Cortex of kidney (tissue), 1 donor: ENCODE measurements at places on chromosomes 2 and 18.

GRCh38 chr2:230658877-230659652 is 53.6 kb upstream of the CAB39 start:
- no peak for DNase-seq

DNA sequence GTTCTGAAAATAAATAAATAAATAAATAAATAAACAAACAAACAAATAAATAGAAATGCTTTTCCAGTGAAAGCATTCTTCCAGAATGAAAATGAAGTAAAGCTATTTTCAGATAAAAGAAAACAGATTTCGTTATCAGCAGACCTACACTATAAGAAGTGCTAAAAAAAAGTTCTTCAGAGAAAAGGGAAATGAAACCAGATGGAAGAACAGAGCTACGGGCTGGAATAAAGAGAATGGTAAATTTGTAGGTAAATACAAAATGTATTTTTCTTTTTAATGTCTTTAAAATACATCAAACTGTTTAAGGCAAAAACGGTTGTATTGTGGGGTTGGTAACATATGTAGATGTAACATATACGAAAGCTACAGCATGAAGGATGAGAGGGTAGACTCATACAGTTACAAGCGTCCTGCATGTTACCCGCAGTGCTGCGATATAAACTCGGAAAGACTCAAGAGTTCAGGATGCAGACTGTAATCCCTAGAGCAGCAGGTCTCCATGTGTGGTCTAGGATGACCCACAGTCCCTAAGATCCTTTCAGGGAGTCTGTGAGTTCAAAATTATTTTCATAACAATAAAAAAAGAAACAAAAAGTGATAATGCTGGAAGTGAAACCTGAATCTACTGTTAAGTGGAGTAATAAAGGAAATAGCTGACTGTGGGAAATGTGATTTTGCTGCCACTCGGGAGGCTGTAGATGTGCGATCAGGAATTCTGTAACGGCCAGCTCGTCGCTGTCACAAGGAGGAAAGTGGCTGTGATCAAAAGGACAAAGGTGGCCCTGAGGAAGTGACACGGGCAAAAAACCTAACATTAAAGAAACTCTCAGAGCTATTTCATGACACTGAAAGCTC is 5.3 kb upstream of the RAB12 start:
- DNase-seq, result no peak

GRCh38 chr2:140173790-140174189 is 1393.6 kb upstream of the NXPH2 start:
- DNase-seq, result no peak

DNA sequence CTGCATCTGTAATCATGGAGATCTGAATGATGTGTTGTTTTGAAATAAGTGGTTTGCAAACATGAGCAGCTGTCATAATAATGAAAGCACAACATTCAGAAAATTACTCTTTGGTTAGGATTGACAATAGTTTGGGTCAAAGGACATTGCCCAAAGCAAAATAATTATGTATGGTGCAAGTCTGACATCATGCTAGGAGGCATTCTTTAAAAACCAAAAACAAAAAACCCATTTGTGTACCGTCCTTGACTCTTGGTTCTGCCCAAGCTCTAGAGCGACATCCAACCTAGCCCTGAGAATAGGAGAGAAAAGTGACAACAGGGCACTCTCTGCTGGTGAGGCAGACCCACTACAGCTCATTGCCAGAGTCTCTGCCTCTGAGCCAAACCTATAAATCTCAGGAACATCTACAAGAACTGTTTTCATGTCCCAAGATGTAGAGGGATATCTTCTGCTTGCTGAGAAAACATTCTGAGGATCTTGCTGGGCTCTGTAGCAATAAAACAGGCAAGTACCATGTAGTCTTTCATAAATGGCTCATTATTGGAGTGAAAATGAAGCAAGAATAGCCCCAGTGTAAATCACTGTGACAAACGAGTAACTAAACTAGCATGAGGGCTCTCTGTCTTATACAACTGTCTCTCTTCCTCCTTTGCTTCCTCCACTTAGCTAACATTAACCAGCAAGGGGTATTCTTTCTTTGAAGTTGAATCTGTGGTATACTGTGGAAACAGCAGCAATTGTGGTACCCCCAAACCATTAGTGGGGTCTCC is 266.8 kb upstream of the CXCR4 start:
- DNase-seq, result no peak

DNA sequence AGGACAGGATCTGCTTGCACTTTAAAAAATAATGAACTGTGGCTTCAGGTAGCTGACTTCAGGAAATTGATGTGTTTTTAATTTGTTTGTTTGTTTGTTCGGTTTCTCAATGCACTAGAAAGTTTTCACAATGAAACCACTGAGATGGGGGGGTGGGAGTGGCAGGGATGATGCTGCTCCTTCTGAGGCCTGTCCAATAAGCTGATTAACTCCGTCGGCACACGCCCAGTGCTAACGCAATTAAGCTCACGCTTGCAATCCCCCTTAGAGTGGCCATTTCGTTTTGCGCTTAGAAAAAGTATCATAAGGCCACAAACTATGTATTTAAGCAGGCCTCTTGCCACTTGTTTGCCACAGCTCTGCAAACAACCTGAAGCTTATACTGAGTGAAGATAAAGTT is 12.5 kb upstream of the GPR39 start:
- no peak for DNase-seq

DNA sequence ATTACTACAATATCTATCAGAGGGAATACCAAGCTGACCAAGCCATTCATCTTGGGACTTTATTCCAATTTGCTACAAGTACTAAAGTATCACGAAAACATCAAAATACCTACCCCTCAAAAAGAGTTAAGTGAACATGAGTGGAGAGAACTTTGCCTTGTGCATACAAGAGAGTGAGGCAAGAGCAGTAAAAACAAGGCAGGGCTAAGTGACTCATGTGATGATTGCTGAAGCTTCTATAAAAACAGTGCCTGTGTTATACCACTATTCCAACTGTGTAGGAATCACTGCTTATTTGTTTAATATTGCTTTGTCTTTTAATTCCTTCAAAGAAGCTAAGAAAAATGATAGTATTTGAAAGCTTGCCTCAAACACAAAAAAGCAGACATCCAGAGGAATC is 61.2 kb downstream of the FARSB start:
- no peak for DNase-seq

DNA sequence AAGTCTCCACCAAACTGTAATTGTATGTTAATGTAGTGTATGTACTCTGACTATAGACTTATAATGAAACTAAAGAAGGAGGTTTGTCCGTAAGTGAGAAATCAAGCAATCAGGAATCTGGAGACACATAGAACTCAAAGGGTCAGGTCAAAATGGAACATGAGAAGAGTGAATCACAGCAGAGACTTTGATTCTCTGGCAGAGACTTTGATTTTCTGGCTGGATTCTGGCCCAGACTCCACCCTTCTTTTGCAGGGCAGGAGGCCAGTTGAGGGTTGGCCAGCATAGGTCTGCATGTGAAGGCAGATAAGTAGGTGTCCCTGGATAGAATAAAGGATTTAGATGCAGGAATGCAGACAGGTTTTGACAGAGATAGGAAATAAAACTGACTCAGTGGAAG is 11.0 kb upstream of the NCKAP5 start:
- DNase-seq, result no peak

DNA sequence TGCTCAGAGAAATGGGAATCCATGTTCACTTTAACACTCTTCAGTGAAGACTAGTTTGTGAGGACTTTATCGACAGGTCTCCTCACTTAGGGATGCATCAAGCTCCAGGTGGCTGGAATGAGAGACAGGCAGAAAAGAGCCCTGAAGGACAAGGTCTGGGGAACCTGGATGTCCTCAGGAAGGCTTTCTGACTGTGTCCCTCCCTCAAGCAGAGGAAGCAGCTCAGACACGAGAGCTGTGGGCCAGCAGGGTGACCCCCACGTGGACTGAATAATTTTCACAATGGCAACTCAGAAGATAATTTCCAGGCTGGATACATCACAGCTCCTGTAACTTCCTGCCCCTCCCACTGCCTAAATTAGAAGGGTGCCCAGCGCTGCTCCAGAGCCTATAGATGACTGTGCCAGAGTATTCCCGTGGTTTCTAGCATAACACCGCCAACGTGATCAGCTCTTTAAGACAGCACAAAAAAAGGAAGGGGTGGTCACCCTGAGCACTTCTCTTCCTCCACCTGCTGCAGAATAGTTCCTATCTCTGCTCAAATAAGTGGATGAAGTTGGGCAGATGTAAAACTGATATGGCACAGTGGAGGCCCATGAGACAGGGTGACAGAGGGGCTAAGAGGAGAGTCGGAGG is 25.7 kb upstream of the NCK2 start:
- no peak for DNase-seq

DNA sequence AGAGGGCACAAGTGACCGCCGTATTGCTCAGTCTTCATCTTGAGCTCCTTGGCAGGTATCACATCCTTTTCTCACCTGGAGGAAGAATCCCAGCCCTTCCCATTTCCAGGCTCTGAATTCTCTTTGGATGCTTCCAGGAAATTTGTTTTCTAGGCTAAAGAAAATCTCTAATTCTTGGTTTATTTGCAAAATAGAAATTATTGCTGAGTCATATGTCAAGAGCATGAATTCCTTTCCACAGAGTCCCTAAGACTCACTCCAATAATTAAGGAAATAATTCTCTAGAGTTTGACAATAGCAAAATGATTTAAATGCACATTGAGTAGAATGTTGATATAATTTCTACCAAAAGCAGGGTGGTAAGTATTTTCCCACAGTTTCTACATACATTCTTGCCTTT is 16.3 kb upstream of the CCDC68 start:
- no peak for DNase-seq

DNA sequence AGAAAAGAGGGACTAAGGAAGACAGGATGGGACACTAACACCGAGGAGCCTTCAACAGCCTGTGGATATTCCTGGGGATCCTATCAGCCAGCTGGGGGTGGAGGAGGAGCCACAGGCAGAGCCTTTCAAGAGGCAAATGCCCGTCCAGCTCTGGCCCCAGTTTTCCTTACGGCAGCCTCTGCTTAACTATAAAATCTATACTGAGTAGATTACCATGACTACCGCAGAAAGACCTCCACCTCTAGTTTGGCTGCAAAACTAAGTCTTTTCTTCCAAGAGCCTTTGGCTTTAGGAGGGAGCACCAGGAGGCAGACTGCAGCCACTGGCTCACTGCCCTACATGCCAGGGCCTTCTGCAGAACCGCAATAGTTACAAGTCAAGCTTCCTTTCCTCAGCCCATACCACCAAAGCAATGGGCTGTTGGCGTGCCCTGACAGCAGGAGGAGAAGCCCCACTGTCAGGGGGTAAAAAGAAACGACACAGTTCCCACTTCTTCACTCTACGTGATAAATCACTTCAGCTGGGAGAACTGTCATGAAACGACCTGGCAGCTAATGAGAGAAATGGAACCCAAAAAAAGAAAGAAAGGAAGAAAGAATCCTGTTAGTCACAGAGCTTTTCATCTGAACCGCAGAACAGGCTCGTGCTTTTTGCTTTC is 25.1 kb upstream of the CREB1 start:
- DNase-seq, result no peak

GRCh38 chr2:24026233-24026632 is 16.3 kb downstream of the MFSD2B start:
- no peak for DNase-seq

- DNase-seq, result no peak
Measured at GRCh38 chr2:185215497-185215896, 523.1 kb upstream of the FSIP2 start.

DNA sequence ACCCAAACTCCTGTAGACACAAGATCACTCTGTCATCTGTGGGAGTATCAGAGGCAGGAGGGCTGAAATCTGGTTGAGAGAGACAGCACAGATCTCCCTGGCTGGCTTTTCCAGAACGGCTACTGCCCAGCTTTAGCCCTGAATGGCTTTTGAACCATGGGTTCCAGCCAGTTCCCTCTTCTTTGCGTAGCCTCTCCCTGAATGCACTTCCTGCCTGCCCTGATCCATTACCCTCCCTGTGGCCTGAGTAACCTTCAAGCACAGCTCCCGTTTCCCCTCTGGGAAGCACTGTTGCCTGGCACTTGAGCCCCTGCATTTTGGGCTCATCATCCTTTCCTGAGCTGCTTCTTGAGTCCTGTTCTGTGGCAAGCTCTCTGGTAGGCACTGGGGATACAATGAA is 68.8 kb downstream of the ASAP2 start:
- DNase-seq, result no peak

- no peak for DNase-seq
Measured at GRCh38 chr18:78913395-78913794, 66.2 kb upstream of the SALL3 start.

- DNase-seq, result no peak
Measured at GRCh38 chr2:88753833-88754584, 62.5 kb downstream of the RPIA start.

GRCh38 chr2:119206201-119206600 is 17.4 kb upstream of the STEAP3 start:
- no peak for DNase-seq

GRCh38 chr2:142131010-142131669 is at the start of gene LRP1B:
Gene LRP1B (minus strand): TSS chr2:142131016. CDS start chr2:142130729, 287 bp downstream.
- DNase-seq, result no peak

GRCh38 chr2:73839653-73840411 is 11.1 kb downstream of the STAMBP start:
- no peak for DNase-seq

- no peak for DNase-seq
Measured at GRCh38 chr2:53802617-53803151, 15.8 kb downstream of the ERLEC1 start.

GRCh38 chr2:105486762-105487141 is 87.9 kb upstream of the FHL2 start:
- DNase-seq, result no peak

- DNase-seq, result no peak
Measured at GRCh38 chr2:64631771-64632170, 21.9 kb downstream of the SERTAD2 start.

- no peak for DNase-seq
Measured at GRCh38 chr2:10830203-10830602, 17.6 kb upstream of the PDIA6 start.

DNA sequence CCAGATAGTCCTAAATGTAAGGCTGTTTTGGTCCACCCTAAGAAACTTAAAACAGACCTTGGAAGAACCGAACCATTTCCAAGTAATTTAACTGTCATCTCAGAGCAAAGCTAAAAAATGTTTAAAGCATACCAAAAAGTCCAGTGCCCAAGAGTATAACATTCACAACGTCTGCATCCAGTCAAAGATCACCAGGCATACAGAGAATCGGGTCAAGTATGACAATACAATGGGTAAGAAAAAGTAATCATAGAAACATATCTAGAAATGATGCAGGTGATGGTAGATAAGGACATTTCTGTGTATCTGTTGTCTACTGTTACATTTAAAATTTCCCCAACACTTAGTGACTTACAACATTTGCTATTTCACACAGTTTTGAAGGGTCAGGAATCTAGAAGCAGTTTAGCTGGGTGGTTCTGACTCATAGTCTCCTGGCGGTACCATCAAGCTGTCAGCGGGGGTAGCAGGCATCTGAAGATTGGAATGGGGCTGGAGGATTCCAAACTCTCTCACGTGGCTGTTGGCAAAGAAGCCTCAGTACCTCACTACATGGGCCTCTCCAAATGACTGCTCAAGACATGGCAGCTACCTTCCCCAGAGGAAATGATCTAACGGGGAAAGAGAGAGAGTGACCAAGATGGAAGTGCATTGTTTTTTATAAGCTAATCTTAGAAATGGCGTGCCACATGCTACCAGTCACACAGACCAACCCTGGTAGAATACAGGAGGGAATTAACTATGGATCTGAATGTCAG is 36.6 kb upstream of the DYNC2LI1 start:
- DNase-seq, result no peak

GRCh38 chr2:165219481-165219880 is 15.6 kb upstream of the SCN3A start:
- no peak for DNase-seq

GRCh38 chr2:159616286-159616701 is at the start of gene BAZ2B:
Gene BAZ2B (minus strand): TSS chr2:159616548. CDS start chr2:159478719, 137,829 bp downstream.
- DNase-seq, result no peak
